ENCODE measurements at places on chromosomes 1 and 21. TPM values are rescaled to one million over a fixed set of nuclear protein-coding genes. Genes with fewer than 3 reads are reported as not detected.

MARK1 gene
- total RNA-seq: 13.6 TPM

ICOSLG gene
- total RNA-seq: 2.2 TPM

PROK1 gene
- total RNA-seq: not detected

ARHGEF16 gene
- 19.1 TPM for total RNA-seq

LCE2B gene
- total RNA-seq: not detected

SMYD2 gene
- total RNA-seq: 2.3 TPM

KAZN gene
- 15.0 TPM for total RNA-seq

LCE1C gene
- total RNA-seq: not detected

SPRR3 gene
- total RNA-seq: not detected

RGS7 gene
- total RNA-seq: 2.2 TPM

STK40 gene
- 20.2 TPM for total RNA-seq

KCNE2 gene
- total RNA-seq: 0.28 TPM

RUNX3 gene
- 0.12 TPM for total RNA-seq

POFUT2 gene
- total RNA-seq: 34.5 TPM

LRRC39 gene
- total RNA-seq: not detected

MLLT11 gene
- 11.3 TPM for total RNA-seq

ANKRD45 gene
- 1.5 TPM for total RNA-seq

FRRS1 gene
- total RNA-seq: 6.8 TPM

UBE2U gene
- total RNA-seq: not detected

AIRE gene
- not detected for total RNA-seq

RGS4 gene
- total RNA-seq: 0.38 TPM

GPR61 gene
- total RNA-seq: not detected

KPRP gene
- not detected for total RNA-seq

TFF2 gene
- not detected for total RNA-seq

SLC44A5 gene
- total RNA-seq: 11.7 TPM

SELENBP1 gene
- 13.4 TPM for total RNA-seq

SCCPDH gene
- 18.8 TPM for total RNA-seq

DPYD gene
- total RNA-seq: 1.6 TPM

CYYR1 gene
- total RNA-seq: 25.6 TPM

PARS2 gene
- 14.8 TPM for total RNA-seq

ELAVL4 gene
- total RNA-seq: 1.4 TPM

HIPK1 gene
- total RNA-seq: 47.5 TPM

GPR3 gene
- 9.1 TPM for total RNA-seq

PATJ gene
- total RNA-seq: 43.0 TPM

SPATA17 gene
- 3.5 TPM for total RNA-seq

HSPB7 gene
- not detected for total RNA-seq

CTBS gene
- 5.1 TPM for total RNA-seq

MSH4 gene
- total RNA-seq: 0.24 TPM

CASQ2 gene
- not detected for total RNA-seq

SUSD4 gene
- 3.6 TPM for total RNA-seq

ZNF683 gene
- not detected for total RNA-seq

CDK18 gene
- total RNA-seq: 46.5 TPM

CYP2J2 gene
- 1.5 TPM for total RNA-seq

RGS16 gene
- total RNA-seq: 15.4 TPM

RHD gene
- 0.21 TPM for total RNA-seq

All from GM23338 (cell line).